ENCODE measurements at places on chromosomes 16 and 17.

- DNase-seq, result no peak
Measured at GRCh38 chr17:77188084-77189066, 47.6 kb downstream of the SEC14L1 start.

DNA sequence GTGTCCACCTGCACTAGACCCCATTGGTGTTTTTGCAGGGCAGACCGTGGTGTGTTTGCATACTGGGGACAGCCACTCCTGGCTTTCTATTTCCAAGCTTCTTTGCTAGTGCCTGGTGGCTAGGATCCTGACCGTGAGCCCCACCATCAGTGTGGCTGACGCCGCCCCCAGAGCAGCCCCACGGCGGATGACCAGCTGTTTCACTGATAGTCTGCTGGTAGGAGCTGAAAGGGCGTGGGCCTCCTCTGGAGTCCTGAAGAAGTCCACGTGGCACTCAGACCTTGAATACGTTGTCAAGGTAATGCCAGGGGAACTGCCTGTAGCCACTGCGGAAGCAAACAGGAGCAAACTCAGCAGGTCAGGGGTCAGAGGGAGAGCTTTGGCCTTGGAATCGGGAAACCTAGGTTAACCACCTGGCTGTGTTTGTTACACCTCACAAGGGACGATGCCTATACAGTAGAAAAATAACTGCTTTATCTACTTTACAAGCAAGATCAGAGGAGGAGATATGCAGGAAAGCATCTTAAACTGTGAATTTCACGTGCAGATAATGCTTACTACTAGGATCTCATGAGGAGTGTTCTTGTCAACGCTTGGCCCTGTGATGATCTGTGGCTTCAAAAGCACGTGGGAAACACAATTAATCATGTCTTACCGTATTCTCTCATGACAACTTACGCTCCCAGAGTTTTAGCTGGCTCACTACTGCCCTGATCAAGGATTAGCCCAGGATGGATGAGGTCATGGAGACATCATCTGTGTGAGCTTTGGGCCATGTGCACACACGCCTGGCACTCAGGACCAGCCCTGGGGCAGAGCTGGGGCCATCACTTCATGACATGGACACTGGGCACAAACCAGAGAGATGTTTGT is 30.3 kb downstream of the ALDH3A2 start:
- no peak for DNase-seq

DNA sequence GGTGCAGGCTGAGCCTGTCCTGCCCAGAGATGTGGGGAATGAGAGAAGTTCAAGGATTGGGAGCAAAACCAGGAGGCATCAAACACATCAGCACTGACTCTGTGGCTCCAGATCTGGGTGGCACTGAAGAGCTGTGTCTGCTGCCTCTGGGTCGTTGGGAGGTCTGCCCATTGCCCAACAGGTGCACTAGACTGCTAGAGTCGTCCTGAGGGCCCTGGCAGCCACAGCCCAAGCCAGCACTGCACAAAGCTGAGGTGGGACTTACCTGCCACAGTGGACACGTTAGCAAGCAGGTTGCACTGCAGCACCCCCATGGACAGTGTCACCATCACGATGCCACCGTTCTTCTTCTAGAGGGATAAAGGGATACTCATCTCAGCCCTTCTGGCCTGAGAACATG is 3.3 kb downstream of the DPEP3 start:
- DNase-seq, result no peak

DNA sequence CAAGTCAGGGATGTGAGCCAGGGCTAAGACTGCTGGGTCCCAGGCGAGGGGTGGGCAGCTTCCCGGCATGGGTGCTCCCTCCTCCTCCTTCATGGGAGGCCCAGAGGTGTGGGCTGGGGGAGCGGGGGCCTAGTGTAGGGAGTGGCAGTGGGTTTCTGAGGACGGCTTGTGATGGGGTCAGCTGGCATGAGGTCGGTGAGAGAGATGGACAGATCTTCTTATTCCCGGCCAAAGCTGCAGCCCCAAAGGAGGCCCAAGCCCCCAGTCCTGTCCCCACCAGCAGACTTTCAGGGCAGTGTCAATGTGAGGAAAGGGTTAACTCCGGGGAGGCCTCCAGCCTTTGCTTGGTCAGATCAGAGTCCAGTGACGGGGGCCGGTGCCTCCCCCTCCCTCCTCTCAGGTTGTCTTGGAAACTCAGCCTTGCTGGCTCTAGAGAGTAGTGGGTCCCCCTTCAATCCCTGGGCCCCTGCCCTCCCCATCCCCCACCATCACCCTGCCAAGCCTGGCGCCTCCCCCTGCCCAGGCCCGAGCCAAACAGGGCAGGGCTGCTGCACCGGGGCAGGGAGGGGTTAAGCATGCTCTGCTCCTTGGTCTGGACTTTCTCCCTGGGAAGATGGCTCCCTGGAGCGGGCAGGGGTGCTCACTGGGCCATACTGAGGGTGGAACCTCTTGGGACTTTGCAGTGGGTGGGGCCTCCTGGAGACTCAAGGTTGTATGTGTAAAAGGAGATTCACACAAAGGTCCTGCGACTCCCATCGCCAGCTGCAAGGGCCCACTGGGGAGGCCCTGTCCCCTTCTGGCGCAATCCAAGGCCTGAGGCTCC is 12.4 kb downstream of the NAT9 start:
- no peak for DNase-seq

- DNase-seq, result no peak
Measured at GRCh38 chr17:30314474-30314873, 19.4 kb downstream of the TMIGD1 start.

GRCh38 chr16:11980136-11980844 is 3.8 kb downstream of the SNX29 start:
- DNase-seq, result no peak

DNA sequence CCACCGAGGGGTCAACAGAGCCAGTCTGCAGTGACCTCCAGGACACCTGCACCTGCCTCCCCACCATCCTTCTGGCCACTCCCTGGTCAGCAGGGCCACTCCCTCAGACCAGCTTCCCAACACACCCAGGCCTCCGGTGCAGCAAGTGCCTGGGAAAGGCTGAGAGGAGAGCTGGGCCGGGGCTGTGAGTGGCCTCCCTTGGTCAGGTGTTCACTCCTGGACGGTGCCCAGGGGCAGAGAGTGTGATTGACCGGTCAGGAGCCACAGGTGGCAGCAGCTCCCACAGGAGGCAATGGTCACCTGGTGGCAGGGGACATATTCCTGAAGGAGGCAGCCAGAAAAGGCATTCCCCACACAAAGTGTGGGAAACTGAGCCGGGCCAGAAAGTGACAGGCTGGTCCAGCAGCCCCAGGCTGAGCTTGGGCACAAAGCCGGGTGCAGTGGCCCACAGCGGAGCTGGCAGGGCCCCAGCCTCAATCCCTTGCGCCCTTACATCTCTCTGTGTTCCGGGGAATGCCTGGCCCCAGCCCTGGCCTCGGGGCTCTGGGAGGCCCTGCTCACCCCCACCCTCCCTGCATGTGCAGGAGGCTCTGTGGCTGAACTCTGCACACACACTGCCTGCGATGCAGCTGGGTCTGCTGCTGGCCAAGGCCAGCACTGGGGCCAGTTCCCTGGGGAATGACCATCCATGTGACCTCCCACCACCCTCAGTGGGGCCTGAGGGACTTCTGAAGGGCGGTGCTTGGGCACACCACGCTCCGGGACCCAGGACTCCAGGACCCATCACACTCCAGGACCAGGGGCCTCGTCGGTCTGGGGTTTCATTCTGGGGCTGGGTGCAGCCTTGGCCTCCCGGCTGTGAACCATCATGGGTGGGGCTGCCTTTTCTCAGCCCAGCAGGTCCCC is 1.2 kb upstream of the C17orf99 start:
- DNase-seq, result no peak

DNA sequence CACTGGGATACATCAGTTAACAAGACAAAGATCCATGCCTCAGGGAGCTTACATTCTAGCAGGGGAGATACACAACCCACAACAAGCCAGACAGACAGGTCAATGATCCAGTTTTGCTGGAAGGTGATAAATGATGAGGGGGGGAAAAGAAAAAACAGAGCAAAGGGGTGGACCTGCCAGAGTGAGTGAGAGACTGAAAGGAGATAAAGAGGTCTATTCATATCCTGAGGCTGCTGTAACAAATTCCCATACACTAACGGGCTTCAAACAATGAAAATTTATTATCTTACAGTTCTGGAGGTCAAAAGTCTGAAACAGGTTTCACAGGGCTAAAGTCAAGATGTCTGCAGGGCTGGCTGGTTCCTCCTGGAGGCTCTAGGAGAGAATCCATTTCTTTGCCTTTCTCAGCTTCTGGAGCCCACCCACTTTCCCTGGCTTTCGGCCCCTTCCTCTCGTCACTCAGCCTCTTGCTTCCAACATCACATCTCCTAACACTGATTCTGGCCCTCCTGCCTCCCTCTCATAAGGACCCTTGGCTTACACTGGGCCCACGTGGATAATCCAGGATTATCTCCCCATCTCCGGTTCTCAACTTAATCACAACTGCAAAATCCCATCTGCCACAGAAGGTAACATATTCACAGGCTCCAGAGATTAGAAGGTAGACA is 81.5 kb downstream of the GAS7 start:
- DNase-seq, result no peak

GRCh38 chr17:63249256-63250004 is 196.7 kb downstream of the CYB561 start:
- no peak for DNase-seq

GRCh38 chr17:15431196-15431595 is 36.2 kb downstream of the CDRT4 start:
- DNase-seq, result peak; percentile 99

- DNase-seq, result peak; percentile 53
Measured at GRCh38 chr16:1870365-1871082, 1.4 kb downstream of the MEIOB start.

GRCh38 chr17:17166446-17166845 is 39.7 kb downstream of the PLD6 start:
- DNase-seq, result no peak

GRCh38 chr16:88320947-88321634 is 61.7 kb upstream of the ZNF469 start:
- DNase-seq, result no peak

GRCh38 chr17:79341222-79341780 is 266.7 kb downstream of the ENGASE start:
- no peak for DNase-seq

GRCh38 chr16:31063843-31064611 is 10.0 kb downstream of the ZNF668 start:
- no peak for DNase-seq

GRCh38 chr17:4304417-4305027 is 40.7 kb upstream of the ANKFY1 start:
- DNase-seq, result peak; percentile 14

DNA sequence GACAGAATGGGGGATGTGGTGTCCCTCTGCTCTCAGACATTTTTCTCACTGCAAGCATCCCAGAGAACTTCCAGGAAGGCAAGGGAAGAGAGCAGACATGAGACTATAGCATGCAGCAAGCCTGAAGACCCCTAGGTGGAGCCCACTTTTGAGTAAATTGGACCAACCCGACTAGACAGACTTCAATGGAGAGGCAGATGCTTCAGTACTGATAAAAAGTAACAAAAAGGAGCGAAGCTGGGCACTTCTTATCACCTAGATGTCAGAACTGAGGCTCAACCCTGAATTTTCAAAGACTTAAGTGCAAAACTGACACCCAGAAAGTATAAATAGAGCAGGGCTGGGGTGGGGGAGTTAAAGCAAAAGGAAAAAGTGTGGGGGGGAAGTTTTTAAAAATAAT is 130.8 kb downstream of the PMP22 start:
- no peak for DNase-seq

GRCh38 chr17:74923538-74924249 is 379 bp upstream of the OTOP2 start:
- no peak for DNase-seq

DNA sequence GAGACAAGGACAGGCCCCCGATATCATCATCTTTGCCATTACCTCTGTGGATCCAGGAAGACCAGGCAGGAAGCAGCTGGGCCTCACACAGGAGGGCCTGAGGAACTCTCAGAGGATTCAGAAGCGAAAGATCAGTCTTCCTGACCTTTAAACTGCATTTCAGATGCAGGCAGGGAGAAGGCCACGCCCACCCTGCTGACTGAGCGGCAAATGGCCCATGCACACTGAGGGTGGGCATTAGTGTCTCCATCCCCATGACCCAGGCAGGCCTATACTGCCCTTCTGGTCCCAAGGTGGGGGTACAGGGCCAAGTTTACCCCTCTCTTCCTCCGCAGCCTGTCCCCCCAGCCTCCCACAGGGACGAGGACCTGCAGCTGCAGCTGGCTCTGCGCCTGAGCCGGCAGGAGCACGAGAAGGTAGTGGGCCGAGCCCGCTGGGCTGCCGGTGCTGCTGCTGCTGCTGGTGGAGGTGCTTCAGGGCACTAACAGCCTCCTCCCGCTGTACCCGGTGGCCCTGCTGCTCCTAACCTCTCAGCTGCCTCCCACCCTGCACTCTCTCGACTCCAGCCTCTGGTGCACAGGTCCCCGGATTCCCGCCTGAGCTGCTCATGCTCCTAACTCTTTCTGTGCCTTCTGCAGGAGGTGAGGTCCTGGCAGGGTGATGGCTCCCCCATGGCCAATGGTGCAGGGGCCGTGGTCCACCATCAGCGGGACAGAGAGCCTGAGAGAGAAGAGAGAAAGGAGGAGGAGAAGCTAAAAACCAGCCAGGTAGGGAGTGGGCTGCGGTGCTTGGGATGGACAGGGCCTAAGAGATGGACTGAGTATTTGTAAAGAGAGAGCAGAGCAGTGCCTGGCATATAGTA is 6.2 kb downstream of the EPN3 start:
- DNase-seq, result no peak

GRCh38 chr17:43363926-43364285 is 34.9 kb upstream of the ARL4D start:
- DNase-seq, result no peak

GRCh38 chr16:64809876-64810629 is 311.8 kb downstream of the CDH11 start:
- no peak for DNase-seq

- DNase-seq, result no peak
Measured at GRCh38 chr17:18257268-18257981, 1.1 kb downstream of the FLII start.

Data from SHP77 treated with DMSO at 0.1 percent for 48 hours (cell line).